Tongue (tissue), 3 donors: ENCODE measurements at places on chromosomes 3 and 15. TPM values are rescaled to one million over a fixed set of nuclear protein-coding genes. Genes with fewer than 3 reads are reported as not detected.

CMTM8 gene
- total RNA-seq, result 3.4 TPM

KCNMB2 gene
- total RNA-seq, result 6.2 TPM

GOLGA8S gene
- total RNA-seq, result 0.21 TPM

RHOV gene
- 11.8 TPM for total RNA-seq

GRAMD1C gene
- 7.3 TPM for total RNA-seq

GRCh38 chr3:55091381-55092225, 163.7 kb upstream of the LRTM1 start:
- DNase-seq, result no peak
